Fibroblast of villous mesenchyme (primary cell): ENCODE measurements at places on chromosomes 7 and 10. TPM values are rescaled to one million over a fixed set of nuclear protein-coding genes. Genes with fewer than 3 reads are reported as not detected.
A peak's percentile ranks its signal among the peaks of the same experiment; 100 is the strongest.

GRCh38 chr10:33211106-33211878, 123.2 kb downstream of the NRP1 start:
- peak; percentile 94 for DNase-seq

GRCh38 chr7:129835569-129835968, 117.2 kb downstream of the UBE2H start:
- DNase-seq = no peak

- DNase-seq = no peak
These were observed 43.1 kb upstream of the HSPB1 start for GRCh38 chr7:76259124-76260093.

DNA sequence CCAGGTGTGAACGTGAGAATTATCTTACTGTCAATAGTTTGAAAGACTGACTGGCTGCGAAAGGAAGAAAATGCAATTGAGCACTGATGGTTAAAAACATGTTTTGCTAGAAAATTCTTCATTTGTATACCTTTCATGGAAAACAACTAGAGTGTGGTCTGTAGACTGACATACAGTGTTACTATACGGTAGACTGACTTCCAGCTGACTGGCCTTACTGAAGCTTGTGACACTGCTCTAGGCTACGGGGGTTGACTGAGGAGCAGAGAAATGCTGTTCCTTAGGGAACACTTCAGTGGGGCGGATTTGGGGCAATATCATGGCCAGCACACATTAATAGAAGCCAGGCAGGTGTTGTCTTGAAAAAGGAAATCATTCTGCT, 25.9 kb upstream of the DDC start:
- DNase-seq = no peak

DNA sequence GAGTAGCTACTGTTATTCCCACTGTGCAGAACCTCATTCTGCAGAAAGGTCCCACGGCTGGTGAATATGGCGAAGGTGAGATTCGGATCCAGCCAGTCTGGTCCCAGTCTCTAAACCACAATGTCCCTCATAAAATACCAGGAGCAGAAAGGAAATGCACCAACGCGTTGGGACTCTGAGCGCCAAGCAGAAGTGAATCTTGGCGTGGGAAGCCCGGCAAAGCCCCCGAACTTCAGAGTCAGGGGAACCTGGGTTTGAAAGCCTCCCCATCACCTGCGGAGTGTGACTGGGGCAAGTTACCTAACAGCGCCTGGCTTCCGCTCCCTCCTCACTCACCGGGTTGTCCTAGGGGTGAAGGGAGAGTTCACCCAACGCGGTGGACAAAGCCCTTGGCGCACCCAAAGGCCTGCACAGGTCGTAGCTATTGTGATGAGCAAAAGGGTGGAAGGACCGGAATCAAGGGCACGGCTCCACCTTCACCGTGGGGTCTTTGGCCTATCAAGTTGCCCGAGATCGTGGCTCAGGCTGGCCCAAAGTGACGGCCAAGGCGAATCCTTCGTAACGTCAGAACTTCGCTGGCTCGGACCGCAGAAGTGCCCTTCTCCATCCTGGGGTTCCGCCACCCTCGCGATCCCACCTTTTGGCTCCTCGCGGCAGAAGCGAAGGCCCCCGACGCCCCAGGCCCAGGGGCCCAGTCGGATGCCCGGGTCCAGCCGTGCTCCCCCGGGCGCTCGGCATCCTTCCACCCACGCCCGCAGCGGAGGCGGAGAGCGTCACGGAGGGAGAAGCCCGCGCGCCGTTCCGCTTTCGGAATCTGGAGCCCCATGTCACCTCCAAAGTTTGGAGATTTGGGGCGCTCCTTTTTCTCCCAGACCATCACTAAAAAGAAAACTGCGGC, 811 bp downstream of the RGS10 start:
- DNase-seq = no peak

DNA sequence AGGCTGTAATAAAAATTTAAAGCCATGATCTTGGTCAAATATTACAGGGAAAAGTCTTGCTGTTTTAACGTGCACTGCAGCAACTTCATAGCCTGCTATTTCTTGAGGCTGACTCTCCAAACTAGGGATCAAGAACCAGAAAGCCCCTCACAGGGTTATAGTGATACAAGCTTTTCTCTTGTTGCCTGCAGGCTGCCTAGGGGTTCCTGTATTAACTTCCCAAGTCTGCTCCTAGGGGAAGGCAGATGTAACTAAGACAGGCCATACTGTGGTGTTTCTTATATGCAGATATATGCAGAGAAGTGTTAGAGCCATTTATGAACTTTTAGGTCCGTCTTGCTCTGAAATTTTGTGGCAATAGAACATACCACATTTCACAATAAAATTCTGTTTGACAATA, 175.7 kb downstream of the FOXP2 start:
- DNase-seq = no peak

- DNase-seq = no peak
These were observed 186.3 kb downstream of the ETV1 start for GRCh38 chr7:13803134-13803533.

- peak; percentile 38 for DNase-seq
These were observed at the start of gene BMPER for GRCh38 chr7:33905389-33906032. Gene BMPER, plus strand, starts transcription at chr7:33905539. Its CDS starts 75 bp downstream, at chr7:33905614.

- DNase-seq = peak; percentile 3
These were observed 551.2 kb downstream of the GALNT17 start for GRCh38 chr7:71682841-71683781.

DNA sequence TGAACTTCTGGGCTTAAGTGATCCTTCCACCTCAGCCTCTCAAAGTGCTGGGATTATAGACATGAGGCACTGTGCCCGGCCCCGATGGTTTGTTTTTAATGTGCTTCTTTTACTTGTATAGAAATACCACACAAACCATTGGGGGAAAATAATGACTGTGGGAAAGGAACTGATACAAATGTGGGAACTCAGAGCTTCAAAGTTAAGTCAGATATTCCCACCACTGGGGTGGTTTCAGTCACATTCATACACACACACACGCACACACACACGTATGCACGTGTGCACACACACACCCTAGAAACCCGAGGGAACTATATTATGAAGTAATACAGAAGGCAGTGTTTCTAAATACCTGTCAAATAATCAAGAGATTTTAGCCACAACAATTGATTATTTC, 17.0 kb downstream of the CPA4 start:
- DNase-seq = no peak

- DNase-seq = no peak
These were observed 76.1 kb upstream of the KCNMA1 start for GRCh38 chr10:77713521-77714280.

DNA sequence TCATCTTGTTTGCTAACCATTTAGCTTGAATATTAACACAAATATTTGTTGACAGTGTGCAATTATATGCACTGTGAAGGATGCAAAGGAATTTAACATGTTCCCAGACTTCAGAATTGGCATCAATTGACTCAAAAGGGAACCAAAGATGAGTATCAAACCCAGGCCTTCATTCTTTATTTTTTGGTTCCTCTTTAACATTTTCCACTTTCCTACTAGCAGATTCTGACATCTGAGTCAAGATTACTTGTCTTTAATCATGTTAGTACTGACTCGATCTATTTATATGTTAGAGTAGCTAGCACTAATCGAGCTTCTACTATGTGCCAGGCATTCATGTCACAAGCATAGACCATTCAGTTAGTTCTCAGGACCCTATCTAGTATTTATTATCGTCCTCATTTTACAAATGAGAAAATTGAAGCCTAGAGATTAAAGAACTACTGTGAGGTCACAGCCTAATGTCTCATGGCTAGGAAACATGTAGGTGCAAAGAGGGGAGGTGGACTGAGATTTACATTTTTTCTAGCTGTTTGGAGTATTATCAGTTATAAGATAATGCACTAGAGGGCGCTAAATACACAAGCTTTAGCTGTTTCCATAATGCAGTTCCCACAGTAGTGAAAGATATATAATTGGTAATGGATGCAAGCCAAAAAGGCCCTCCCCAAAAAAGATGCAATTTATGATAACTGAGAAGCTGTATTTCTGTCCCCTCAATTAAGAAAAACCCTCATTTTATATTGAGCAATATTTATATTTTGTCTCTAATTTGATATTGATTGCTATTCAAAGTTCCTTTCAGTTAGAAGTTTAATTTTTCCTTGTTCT, 32.9 kb upstream of the KMT2E start:
- peak; percentile 65 for DNase-seq

DNA sequence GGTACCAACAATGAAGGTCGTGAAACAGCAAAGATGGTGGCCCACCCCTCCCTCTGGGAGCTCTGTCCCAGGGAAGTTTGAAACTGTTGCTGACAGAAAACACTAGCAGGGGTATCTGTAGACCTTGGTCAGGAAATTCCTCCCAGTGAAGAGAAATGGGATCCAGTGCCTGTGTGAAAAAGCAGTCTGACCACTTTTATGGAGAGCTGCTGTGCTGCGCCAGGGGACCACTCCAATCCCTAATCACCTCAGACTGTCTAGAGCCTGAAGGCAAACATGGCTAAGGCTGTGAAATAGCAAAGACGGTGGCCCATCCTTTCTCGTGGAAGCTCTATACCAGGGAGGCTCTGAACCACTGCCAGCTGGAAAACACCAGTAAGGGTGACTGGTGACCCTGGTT, 38.3 kb upstream of the TMEM140 start:
- no peak for DNase-seq

DNA sequence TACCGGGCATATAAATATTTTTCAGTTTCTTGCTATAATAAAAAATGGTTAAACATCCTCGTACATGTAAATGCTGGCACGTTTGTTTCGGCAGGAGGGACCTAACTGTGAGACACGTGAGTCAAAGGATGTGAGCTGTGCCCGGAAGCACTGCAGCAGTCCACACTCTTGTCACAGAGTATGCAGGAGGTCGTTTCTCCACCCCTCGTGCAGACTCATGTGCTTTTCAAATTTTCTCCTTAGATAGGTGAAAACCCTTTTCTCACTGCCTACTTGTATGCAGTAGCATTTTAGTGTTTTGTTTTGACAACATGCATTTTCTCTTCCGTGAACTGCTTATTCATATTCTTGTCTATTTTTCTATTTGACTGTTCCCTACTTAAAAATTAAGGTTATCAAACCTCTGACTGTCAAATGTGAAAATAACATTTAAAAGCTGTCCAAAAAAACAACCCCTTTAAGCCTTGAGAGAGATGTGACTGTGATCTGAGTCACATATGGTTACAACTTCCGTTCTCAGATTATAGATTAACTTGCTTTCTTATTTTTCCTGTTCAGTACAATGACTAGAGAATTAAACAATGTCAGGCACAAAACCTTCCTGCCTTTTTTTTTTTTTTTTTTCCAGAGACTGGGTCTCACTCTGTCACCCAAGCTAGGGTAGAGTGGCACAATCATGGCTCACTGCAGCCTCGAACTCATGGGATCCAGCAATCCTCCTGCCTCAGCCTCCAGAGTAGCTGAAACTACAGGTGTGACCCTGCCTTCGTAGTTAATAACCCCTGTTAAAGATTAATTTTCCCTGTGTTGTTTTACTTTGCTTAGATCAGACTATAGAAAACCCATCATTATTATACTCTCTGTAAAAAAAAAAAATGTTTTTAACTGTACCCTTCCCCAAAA, 45.1 kb downstream of the DPY19L1 start:
- DNase-seq = peak; percentile 10

DNA sequence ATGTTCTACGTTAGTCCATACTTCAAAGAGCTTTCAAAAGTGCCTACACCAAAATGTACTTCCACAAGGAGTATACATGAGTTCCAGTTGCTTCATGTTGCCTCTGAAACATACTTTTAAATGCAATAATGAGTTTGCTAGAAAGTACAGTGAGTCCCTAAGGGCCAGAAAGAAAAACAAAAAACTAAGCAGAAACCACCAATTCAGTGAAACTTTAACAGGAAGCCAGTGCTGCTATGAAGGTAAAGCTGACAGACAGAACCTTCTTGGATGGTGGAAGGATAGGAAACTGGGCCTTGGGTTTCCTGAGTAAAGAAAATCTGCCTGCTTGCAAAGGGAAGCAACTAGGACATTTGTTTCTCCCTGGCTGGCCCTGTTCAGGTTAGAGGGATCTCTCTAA, 104.2 kb downstream of the CTTNBP2 start:
- DNase-seq = no peak

DNA sequence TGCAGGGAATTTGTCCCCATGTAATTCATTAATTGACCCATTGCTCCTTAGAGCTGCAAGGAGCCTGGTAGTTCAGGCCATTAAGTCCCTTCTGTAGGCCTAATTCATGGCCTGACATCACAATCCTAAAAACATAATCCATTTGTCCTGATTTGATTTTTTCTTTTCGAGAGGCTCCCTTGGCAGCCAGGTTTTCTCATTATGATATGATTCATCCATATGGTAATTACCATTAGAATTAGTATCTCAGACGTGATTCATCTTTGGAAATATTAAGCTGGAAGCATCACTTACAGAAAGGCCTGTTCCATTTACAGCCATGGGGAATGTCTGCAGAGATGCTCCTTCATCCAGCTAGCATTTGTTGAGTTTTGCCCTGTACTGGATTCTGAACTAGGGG, 128.5 kb downstream of the PLCE1 start:
- DNase-seq = no peak

DNA sequence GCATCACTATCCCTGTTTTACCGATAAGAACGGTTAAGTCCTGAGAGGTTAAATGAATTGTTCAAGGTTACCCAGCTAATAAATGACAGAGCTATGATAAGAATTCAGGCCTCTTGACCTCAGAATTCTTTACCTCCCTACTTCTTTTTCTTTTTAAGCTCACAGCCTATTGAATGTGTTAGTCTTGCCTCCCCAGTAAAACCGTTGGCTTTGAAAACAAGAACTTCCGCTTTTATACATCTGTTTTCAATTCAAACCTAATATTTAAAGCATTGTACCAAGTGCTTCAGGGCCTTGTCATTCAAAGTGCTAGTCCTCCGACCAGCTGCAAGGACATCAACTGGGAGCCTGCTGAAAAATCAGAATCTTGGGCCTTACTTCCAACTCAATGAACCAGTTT, 15.6 kb downstream of the SEC31B start:
- DNase-seq = no peak

DNA sequence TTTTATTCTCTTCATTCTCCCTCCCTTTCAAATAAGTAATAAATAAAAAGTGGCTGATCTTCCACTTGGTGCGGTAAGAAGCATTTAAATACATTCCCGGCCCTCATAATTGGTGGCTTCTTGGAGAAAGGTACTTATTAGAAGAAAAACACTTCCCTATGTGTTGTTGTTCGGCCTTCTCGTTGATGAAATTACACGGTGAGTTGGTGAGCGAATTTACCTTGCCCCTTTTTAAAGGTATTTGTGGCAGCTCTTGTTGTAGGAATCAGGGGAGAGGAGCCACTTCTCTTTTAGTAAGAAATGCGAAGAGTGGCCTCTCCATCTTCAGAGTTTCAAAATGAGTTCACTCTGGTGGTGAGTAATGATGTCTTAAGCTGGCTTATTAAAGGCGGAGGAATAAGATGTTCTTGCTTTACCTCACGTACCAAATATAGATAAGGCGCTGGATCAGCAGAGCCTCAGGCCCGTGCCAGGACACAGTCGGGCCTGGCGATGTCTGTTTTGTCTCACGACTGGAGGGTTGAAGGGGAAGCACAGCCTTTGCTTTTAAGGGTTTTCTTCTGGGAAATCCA, 135.9 kb downstream of the CUX1 start:
- DNase-seq = peak; percentile 100

GRCh38 chr10:61967298-61967697, 65.8 kb downstream of the ARID5B start:
- DNase-seq = no peak

SPDYE11 gene
- total RNA-seq = not detected in 2 replicates

TCAF2 gene
- 0.64 and 1.3 TPM in 2 replicates for total RNA-seq

FOXI2 gene
- total RNA-seq = not detected in 2 replicates

TNS3 gene
- 120 and 202 TPM in 2 replicates for total RNA-seq

GRID2IP gene
- total RNA-seq = not detected in 2 replicates

INSYN2A gene
- under 0.01 TPM in 2 replicates for total RNA-seq
